ENCODE measurements at places on chromosomes 2 and 18.

GRCh38 chr2:153235516-153235915 is 243.0 kb downstream of the RPRM start:
- no peak for DNase-seq

GRCh38 chr2:96531366-96531765 is 5.2 kb upstream of the ARID5A start:
- no peak for DNase-seq

- DNase-seq: peak; percentile 85
Measured at GRCh38 chr18:32092422-32093101, 888 bp downstream of the RNF138 start.

DNA sequence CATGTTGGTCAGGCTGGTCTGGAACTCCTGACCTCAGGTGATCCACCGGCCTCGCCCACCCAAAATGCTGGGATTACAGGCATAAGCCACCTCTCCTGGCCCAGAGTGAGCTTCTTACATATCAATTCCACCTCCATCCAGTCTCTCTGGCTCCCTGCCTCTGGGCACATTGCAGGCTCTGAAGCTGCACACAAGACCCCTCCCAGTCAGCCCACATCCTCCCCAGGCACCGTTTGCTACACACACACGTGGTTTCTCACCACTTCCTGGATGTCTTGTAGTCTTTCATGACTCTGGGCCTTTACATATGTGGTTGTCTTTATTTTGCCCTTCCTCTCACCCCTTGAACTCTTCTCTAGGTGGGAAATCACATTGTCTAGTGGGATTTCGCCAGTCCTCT is 64.0 kb upstream of the CABLES1 start:
- DNase-seq: no peak

GRCh38 chr2:239797316-239797715 is 227.8 kb downstream of the NDUFA10 start:
- no peak for DNase-seq

Data from cortex of kidney (tissue), 1 donor.